Amniotic stem cell (primary cell): ENCODE measurements at places on chromosomes 2 and 18.
A peak's percentile ranks its signal among the peaks of the same experiment; 100 is the strongest.

DNA sequence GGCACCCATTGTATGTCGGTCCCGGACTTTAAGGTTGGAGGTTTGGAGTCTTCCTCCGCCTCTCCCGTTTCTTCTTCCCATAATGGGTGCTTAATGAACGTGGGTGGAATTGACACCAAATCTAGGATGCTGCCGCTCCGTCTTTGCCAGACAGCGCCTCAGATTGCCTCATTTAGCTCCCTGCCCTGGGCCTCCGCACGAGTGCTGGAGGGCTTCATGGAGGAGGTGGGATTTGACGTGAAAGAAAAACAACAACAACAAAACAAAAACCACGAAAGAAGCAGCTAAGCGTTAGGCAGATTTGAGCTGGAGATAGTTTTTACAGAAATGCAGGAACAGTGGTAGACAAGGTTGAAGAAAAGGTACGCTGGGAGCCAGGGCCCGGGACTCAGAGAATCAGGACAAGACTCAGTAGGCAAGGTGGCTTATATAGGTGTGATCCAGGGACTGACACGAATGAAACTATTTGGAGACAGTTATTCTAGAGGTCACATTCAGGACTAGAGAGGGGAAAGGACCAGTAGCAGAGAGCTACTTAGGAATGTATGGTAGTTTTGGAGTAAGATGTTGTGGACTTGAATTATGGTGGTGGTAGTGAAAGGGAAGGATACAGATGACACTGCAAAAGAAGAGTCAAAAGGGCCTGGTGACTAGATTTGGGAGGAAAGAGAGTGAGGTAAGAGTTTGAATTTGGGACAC is 605 bp downstream of the ZNF2 start:
- DNase-seq: no peak

DNA sequence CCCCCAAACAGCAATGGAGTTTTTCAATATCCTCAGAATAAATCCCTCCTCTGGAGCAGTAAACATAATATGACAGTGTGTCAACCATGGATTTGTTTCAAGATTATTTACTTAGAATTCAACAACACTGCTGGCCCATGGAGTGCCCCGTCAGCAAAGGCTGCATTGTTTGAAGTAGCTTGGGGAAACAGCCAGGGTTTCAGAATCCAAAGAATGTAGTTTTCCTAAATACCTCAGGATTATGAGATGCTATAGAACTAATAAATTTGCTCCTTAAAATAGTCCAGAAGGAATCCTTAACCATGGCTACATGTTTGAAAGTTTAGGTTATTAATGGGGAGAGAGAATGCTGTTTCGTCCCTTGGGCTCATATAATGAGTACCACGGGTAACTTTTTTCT is 13.1 kb upstream of the CETN1 start:
- DNase-seq: no peak

GRCh38 chr2:213243189-213244044 is 40.8 kb upstream of the SPAG16 start:
- no peak for DNase-seq

DNA sequence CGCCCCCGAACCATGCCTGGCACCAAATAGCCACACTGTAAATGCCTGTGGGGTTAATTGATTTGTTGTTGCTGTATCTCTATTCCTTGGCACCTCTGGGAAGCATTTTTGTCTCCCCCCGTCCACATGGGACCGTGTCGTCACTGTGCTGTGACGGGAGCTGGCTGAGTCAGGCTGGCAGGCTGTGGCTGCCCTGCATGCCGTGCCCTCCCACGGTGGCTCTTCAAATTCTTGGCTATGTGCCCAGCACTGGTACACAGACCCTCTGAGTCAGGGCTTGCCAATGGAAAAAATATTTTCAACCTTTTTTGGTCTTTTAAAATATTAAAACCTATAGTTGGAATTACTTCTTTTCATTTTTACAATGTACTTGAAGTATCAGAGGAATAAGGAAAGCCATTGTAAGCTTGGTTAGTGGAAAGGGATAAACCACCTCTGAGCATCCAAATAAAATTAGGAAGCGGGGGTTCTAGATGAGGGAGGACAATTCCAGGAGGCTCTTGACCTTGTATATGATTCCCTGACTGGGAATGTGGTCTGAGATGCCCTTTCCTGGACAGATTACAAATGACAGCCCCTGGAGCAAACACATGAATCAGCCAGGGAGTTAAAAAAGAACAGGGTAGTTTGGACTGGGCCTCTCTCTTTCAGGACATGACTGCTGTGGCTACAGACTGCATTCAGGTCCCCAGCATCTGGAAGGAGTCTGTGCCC is 59.4 kb downstream of the DGKD start:
- DNase-seq: peak; percentile 82

- no peak for DNase-seq
Observed at GRCh38 chr2:33607905-33608304, 8.8 kb upstream of the FAM98A start.

DNA sequence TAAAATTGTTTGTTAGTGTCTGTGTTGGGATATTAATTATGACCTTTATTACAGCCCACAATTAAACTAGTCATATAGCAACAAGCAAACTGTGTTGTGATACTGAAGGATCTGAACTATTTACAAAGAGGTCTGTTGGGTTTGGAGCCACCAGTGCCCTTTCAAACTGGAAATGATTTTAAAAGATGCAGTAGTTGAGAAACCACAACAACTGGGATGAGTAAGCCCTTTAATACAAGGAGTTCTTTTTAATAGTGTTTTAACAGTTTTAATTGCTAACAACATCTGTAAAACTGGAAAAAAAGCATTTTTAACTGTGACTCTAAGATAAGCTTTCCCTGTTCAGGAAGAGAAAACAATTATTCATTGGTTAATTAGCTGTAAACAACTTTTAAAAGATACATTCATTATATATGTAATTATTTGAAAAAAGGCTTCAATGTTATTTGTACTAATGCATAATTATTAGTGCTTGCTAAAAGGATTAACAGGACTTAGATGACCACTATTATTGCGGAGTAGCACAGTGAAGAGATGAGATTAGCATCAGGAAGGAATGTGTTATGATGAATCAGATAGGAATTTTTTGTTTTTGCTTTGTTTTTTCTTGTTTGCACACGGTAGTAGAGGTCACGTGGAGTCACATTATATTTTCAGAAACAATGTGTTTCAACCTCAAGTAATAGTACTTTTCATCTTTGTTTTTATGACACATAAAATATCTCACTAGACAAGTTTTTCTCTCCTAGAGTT is 392.7 kb upstream of the FANCL start:
- DNase-seq: no peak

DNA sequence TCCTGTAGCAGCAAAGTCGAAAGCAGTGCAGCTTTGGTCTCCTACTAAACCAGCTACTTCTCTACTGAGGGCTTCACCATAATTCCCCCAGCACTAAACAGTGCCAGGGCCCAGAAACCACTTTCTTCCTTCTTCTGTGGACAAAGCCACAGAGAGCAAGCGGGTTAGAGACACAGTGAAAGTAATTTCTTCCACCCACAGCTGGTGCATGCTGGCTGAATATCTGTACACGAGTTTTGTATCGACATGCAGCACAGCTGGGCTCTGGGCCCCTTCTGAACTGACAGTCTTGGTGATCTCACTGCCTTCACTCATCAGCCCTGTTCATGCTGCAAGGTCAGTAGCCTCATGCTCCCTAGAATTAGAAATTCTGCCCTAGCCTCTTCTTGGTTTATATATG is 74.0 kb upstream of the SULT1C3 start:
- DNase-seq: no peak

GRCh38 chr2:16326711-16327300 is 338.8 kb downstream of the CYRIA start:
- DNase-seq: no peak

DNA sequence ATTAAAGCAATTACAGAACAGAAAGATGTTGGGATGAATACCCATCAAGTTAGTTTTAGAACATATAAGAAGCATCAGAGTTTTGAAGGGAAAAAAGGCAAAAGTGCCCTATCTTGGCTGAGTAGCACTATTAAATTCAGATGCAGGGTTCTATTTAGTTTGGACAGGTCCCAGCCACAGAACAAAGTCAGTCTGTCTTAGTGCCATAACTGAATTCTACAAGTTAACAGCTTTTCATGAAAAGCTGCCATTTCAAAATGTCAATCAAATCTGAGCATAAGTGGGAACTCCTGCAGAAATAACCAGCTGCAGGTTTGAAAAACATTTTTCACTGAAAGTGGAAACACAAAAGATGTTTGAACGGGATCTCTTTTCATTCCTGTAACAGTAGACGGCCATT is 160.4 kb downstream of the SRBD1 start:
- DNase-seq: no peak
